Nucleus accumbens (tissue), 56 donors: ENCODE measurements at places on chromosomes 7 and 10.

DNA sequence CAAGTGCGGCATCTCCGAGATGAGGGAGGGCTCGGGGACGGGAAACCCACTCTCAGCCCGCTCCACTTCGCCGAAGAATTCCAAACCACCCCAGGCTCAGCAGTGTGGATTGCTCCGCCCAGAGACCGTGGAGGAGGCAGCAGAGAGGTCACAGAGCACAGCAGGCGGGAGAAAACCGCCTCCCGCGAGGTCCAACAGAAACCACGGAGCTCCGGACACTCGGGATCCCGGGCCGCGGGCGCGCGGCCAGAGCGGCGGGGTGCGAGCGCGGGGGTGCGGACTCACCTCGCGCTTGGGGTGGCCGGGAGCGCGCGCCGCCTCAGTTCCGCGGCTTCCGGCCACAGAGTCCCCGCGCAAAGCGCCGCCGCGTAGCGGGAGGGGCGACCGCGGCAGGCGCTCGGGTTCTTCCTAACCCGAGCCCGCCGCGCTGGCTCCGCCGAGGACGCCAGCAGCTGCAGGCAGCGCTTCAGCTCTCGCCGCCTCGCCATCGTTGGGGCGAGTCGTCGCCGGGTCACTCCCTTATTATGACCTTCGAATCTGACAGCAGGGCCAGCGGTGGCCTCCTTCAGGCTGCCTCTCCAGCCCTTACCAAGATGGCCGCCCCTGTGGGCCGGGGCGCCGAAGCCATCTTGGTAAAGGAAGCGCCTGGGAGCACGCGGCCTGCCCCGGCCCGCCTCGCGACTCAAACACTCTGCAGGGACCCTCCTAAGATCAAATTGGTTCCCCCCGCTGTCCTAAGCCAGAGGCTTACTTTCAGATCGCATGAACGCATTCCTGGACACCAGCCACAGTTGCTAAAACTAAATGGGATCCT lies at the start of gene NAPEPLD:
Gene NAPEPLD (minus strand): TSS at position 106 of the 814 bp plus-strand sequence. CDS start 20,323 bp downstream, outside the sequence.
- DNase-seq, result peak; percentile 94

DNA sequence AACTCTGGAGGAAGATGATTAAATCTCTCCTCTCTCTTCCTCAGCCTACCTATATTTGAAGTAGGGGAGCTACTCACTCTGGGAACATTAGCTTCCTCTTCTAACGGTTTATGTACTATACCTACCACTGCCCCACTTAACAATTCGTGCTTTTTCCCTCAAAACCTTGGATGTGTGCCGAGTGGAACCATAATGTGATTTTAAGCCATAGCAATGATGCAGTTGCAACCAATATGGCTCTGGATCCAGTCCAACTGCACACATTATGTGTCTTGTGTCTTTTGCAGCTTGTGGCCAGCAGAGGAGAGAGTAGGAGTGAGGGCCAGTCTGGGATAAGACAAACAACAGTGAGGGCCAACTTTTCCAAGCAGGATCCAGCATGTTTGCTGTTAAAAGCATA lies 170.7 kb downstream of the GATA3 start:
- DNase-seq, result no peak

DNA sequence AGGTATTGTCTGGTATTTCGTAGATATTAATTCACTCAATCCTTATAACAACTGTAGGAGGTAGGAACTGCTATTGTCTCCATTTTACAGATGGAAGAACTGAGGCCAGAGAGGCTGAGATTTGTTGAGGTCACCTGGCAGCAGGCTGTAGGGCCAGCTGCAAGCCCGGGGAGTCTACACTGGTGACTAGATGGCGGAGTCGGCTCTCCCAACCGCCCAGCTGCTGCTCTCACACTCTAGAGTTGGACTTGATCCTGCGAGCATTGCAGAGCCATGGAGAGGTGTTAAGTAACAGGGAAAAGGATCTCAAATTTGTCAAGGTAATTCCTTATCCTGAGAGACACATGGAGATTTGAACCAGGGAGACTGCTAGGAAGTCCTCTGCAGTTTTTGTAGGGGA lies 124.1 kb downstream of the CAMK1D start:
- DNase-seq, result no peak

DNA sequence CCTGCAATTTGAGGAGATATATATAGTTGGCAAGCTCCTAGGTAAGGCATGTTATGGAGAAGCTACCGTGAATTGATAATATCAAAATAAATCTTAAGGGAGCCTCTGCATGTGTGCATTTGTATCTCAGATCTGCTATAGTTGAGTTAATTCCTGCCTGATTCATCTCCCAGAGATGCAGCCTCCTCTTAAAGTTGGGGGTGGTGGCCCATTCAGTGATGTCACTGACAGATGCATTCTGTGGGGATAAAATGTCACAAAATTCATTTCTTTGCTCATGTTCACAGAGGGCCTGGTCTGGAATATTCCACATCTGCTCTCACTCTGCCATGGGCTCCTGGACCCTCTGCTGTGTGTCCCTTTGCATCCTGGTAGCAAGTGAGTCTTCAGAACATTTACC lies 185.8 kb upstream of the PRSS1 start:
- DNase-seq, result no peak

GRCh38 chr10:87551326-87551725 lies 46.6 kb downstream of the MINPP1 start:
- DNase-seq, result no peak

- no peak for DNase-seq
Measured at GRCh38 chr7:121547544-121548092, 151.5 kb upstream of the FAM3C start.

GRCh38 chr7:7978860-7979259 lies 10.3 kb downstream of the GLCCI1 start:
- no peak for DNase-seq

DNA sequence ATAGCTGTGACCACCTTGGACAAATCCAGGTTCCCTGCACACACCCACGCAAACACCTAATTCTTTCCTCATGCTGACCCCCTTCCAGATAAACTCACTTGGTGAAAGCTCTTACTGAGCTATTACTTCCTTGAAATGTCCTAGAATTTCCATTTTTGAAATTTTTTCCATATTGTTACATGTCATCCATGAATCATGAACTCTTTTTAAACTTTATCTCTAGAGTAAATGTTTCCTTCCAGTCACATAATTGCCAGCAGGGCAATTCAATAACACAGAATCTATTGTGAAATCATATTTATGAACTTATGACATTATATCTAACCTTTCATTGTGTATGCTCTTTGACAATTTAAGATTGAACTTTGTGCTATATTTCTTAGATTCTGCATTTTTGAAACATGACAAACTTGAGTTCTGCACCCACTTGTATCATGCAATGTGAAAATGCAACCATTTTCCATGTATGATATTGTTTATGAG lies 26.8 kb upstream of the FGL2 start:
- DNase-seq, result no peak

DNA sequence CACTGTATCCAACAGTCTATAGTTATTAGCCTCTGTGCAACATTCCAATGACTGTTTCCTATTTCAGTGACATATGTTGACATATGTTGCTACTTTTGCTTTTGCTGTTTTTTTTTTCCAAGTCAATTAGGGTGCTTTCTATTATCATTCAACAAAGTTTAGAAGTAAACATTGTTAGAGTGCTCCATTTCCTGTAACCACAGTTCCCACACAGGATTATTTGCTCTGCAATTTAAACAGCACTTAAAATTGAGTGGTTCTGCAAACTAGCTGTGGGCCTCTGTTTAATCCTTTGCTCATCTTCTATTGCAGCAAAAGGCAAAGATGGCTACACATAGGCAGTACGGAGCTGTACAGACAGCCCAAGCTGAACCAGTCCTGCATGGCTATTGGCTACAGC lies 46.5 kb upstream of the PTN start:
- no peak for DNase-seq

DNA sequence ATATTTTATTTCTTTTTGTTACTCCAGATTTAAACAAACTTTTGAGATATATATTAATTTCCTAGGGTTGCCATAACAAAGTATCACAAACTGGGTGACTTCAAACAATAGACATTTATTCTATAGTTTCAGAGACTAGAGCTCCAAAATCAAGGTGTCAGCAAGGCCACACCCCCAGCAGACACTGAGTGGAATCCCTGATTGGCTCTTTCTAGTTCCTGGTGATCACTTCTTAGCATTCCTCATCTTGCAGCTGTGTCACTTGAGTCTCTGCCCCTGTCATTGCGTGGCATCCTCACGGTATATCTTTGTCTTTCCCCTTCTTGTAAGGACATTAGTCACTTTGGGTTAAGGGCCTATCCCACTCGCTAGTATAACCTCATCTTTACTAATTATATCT lies 7.6 kb upstream of the SLC26A3 start:
- DNase-seq, result no peak

DNA sequence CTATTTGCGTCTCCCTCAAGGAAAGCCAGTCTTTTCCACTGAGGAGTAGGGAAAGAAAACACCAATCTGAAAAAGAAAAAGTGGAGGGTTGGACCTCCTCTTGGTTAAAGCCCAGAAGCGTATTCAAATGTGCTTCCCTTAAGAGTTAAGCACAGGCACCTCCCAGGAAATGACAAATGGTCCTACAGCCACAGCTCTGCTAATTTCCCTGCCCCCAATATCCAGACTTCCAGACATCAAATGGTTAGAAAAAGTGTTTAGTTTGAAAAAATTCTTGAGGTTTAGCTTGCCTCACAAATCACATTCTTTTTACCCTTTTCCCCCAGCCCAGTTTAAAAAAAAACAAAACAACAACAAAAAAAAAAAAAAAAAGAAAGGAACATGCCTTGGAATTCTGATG lies 19.0 kb upstream of the COL1A2 start:
- no peak for DNase-seq
